HepG2 (cell line): ENCODE measurements at places on chromosomes 1 and 21. TPM values are rescaled to one million over a fixed set of nuclear protein-coding genes. Genes with fewer than 3 reads are reported as not detected.

GRCh38 chr1:97693601-97694000 is 227.2 kb downstream of the DPYD start:
- H3K27ac ChIP-seq: no peak overlapping the region
- H3K36me3 ChIP-seq: no peaks in the 10 kb centered on the region
- DNase-seq: no peak
- H3K27me3 ChIP-seq: no peaks in the 10 kb centered on the region
- no peak overlapping the region for H3K4me3 ChIP-seq

PCSK9 gene
- 31.2 and 80.5 TPM in 2 replicates for total RNA-seq

GRCh38 chr1:229204921-229205777 is 65.8 kb upstream of the RAB4A start:
- no peaks in the 10 kb centered on the region for H3K27me3 ChIP-seq
- DNase-seq: no peak
- H3K27ac ChIP-seq: no peak overlapping the region
- no peak overlapping the region for H3K4me3 ChIP-seq

HSPG2 gene
- 5.6 and 9.1 TPM in 2 replicates for total RNA-seq

- peaks cover 77% of the 10 kb centered on the region for H3K4me1 ChIP-seq
- no peak for DNase-seq
- no peak overlapping the region for H3K4me3 ChIP-seq
- no peak overlapping the region for H3K27ac ChIP-seq
- no peaks in the 10 kb centered on the region for H3K27me3 ChIP-seq
- H3K36me3 ChIP-seq: no peaks in the 10 kb centered on the region
Measured at GRCh38 chr1:3231826-3232225, 162.8 kb downstream of the PRDM16 start.

AMIGO1 gene
- 1.00 and 1.3 TPM in 2 replicates for total RNA-seq

DNA sequence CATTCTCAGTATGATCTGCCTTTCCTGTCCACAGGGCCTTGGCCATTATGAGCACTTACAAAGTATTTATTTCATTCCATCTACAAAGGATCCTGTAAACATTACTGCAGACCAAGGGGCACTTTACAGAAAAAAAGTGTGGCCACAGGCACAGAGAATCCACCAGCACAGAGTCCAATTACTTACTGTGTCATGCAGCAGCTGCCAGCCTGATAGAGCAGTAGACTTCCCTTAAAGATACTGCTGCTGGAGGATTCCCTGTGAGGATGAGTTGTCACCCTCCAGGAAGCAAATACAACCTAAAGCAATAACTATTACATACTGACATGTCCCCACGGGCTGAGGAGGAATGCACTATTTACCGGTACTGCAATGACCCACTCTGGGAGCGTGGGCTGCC is 97.1 kb upstream of the COG2 start:
- no peaks in the 10 kb centered on the region for H3K27me3 ChIP-seq
- DNase-seq: no peak
- no peaks in the 10 kb centered on the region for H3K36me3 ChIP-seq

DNA sequence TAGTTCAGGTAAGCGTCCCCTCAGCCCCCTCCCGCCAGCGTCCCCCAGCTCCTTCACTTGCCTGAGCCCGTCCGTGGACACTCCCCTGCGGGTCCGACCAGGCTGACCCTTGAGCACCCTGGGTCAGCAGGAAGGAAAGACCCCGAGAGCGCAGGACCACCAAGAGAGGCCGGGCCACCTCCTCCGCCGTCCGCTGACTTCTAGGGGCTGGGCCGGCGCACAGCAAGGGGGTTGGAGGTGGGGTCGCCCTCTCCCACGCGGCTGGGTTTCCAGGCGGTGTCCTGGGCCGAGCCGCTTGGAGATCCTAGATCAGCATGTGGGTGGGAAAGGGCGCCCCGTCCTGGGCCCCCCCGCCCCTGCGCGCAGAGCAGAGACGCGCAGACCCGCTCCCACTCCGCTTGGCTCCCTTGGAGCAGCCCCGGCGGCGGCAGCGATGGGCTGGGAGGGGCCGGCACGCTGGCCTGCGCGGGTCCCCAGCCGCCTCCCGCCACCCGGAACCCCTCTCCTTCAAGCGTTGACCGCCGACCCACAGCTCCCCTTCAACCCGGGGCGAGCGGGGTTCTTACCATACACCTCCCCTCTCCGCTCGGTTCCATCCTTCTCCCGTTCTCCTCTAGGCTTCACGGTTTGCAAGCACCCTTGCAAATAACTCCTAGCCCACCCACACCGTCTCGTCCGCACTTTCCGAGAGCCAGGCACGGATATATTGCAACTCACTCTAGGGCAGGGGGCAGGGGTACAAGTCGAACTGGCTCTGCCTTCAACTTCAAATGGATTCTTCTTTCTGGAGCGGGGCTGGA is 7.5 kb downstream of the KNCN start:
- H3K4me3 ChIP-seq: no peak overlapping the region
- H3K4me1 ChIP-seq: no peaks in the 10 kb centered on the region; the same call in 1 of the 2 replicates
- no peaks in the 10 kb centered on the region for H3K36me3 ChIP-seq
- no peak for DNase-seq

MIER1 gene
- 30.4 and 49.3 TPM in 2 replicates for total RNA-seq
